ENCODE measurements at places on chromosomes 12 and 14. TPM values are rescaled to one million over a fixed set of nuclear protein-coding genes. Genes with fewer than 3 reads are reported as not detected.
A peak's percentile ranks its signal among the peaks of the same experiment; 100 is the strongest.

- no peaks in the 10 kb centered on the region for H3K4me1 ChIP-seq
- no peak overlapping the region for H3K27ac ChIP-seq
- no peaks in the 10 kb centered on the region for H3K27me3 ChIP-seq
- no peak for DNase-seq
Measured at GRCh38 chr12:25025260-25025659, 76.4 kb upstream of the BCAT1 start.

- peaks cover 51% of the 10 kb centered on the region for H3K36me3 ChIP-seq
- H3K4me1 ChIP-seq = peaks cover 8% of the 10 kb centered on the region
- no peak overlapping the region for H3K4me3 ChIP-seq
- no peak for DNase-seq
Measured at GRCh38 chr12:94429191-94429590, 30.5 kb downstream of the CEP83 start.

DNA sequence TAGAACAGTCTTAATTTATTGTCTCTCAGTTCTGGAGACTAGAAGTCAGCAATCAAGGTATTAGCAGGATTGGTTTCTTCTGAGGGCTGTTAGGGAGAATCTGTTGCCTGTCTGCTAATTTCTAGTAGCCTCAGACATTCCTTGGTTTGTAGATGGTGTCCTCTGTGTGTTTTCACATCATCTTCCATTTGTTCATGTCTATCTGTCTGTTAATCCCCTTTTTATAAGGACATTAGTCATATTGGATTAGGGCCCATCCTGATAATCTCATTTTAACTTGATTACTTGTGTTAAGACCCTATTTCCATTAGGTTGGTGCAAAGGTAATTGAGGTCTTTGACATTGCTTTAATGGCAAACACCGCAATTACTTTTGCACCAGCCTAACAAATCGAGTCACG is 34.3 kb downstream of the TBC1D15 start:
- DNase-seq = no peak
- no peak overlapping the region for H3K4me3 ChIP-seq
- no peak overlapping the region for H3K27ac ChIP-seq
- peaks cover 27% of the 10 kb centered on the region for H3K36me3 ChIP-seq

DNA sequence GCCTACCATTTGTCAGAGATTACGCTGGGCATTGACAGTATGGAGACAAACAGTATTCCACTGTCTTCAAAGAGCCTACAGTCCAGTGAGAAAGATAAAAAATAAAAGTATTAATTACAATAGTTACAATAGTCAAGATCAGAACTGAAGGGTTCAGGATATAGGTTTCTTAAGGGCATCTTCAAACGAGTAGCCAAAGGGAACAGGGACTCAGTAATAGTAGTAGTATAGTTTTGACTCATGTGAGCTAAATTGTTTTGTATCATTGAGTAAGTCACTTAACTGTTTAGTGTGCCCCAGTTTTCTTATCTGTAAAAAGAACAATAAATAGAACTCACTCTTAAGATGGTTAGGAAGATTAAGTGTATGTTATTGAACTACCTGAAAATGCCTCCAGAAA is 123.6 kb downstream of the METTL25 start:
- H3K27me3 ChIP-seq = no peaks in the 10 kb centered on the region
- no peaks in the 10 kb centered on the region for H3K4me1 ChIP-seq
- no peak overlapping the region for H3K27ac ChIP-seq

DNA sequence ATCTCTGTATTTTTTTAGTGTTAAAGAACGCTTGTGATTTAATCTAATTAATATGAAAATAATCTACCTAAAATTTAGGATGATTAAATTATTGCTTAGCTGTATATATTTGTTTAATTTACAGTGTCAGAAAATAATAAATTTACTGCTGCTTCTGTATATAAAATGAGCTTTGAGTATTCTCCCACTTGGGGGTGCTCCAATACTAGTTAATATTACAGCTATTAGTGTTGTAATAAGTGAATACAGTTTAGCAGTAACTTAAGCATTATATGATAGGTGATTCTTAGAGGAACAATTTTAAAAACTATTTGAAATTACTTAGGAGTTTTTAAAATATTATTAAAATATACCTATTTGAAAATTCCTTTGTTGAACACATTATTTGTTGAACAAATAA is 62.2 kb downstream of the PAPOLA start:
- no peaks in the 10 kb centered on the region for H3K27me3 ChIP-seq
- no peak overlapping the region for H3K4me3 ChIP-seq
- DNase-seq = no peak
- no peak overlapping the region for H3K27ac ChIP-seq
- peaks cover 18% of the 10 kb centered on the region for H3K36me3 ChIP-seq

- no peak for DNase-seq
- no peak overlapping the region for H3K4me3 ChIP-seq
- no peak overlapping the region for H3K27ac ChIP-seq
- no peaks in the 10 kb centered on the region for H3K36me3 ChIP-seq
Measured at GRCh38 chr14:87492561-87492960, 500.4 kb downstream of the GALC start.

- H3K27ac ChIP-seq = no peak within 1 kb of the TSS
- no peak within 1 kb of the TSS for H3K4me3 ChIP-seq
- H3K4me1 ChIP-seq = no peaks in the 10 kb centered on the region
- no peaks in the 10 kb centered on the region for H3K27me3 ChIP-seq
- H3K36me3 ChIP-seq = peaks cover 40% of the 10 kb centered on the region
Measured at GRCh38 chr12:9971181-9971580, at the start of gene CLEC12A. Gene CLEC12A (plus strand): TSS chr12:9971409. CDS start chr12:9971597, 188 bp downstream.

DNA sequence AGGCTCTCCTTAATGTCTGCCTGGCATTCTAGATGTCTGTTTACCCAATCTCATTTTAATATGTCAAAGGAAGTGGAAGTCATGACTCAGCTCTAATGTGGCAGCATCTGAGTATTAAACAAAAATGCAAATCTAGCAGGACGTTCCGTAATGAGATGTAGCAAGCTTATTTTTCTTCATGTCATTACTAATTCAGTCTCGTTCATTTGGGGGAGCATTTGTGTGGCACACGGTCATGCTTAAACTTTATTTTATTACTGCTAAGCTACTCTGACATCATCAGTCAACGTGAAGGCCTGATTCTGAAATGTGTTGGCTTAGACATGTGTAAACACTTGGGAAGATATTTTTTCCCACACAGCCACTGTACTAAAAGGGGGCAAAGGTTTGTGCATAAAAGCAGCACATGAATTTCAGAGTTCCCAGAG is 326.7 kb upstream of the TMPO start:
- no peaks in the 10 kb centered on the region for H3K27me3 ChIP-seq
- no peaks in the 10 kb centered on the region for H3K36me3 ChIP-seq
- no peak overlapping the region for H3K27ac ChIP-seq
- no peak for DNase-seq

- no peak for DNase-seq
- no peaks in the 10 kb centered on the region for H3K36me3 ChIP-seq
- H3K4me1 ChIP-seq = no peaks in the 10 kb centered on the region
Measured at GRCh38 chr14:100910888-100911664, 7.6 kb upstream of the RTL1 start.

DNA sequence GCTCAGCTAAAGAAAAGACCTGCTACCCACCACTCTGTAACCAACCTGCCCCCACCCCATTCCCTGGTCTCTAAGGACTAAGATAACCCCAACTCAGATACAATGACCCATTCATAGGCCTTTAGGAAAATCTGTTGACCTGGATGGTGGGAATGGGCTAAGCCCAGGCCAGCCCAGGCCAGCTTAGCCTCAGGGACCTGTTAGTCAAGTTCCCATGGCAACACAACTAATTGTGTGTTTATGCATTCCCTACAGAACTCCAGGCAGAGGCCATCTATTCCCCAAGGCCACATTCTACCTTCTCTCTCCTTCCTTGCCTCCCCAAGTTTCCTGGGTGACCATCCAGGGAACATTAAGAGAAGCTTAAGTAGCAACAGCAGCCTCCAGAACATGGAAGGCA is 16.1 kb upstream of the KRT8 start:
- no peak overlapping the region for H3K27ac ChIP-seq
- H3K36me3 ChIP-seq = no peaks in the 10 kb centered on the region
- H3K4me3 ChIP-seq = no peak overlapping the region
- peaks cover 10% of the 10 kb centered on the region for H3K27me3 ChIP-seq
- peaks cover 3% of the 10 kb centered on the region for H3K4me1 ChIP-seq

DNA sequence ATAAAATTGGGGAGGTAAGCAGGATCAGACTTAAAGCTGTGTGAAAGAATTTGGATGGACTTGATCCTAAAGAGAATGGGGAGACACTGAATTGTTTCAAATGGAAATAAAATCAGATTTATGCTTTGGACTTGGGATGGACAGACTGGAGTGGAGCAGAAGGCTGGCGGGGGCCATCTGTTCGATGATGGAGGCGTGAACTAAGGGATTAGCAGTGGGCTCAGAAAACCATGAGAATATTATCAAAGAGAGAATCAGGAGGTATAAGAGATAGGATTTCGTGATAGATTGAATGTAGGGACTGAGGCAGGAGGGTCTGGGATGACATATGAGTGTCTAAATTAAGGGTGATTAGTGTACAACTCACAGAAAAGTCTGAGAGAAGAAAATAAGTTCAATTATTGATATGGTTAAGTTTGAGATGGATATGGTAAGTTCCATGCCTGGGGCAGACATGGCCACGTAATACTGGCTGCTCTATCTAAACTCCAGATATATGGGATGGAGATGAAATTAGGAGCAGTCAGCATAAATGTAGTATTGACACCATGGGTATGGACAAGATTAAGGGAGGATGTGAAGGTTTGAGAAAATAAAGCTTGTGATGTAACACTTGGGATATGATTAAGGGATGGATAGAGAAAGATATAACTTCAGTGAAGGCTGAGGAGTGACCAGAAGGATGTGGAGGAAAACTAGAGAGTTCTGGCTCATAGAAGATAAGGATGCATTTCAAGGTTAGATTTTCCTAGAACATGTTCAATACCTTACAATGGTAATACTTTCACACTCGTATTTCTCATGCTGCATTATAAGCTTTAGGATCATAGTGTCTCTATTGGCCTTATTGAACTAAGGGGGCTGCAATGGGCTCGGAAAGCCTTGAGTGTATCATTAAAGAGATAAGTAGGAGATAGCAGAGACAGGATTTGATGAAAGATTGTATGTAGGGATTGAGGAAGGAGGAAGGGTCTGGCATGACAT is 1.0 kb upstream of the TSSK4 start:
- peaks cover 79% of the 10 kb centered on the region for H3K36me3 ChIP-seq
- no peak overlapping the region for H3K27ac ChIP-seq
- no peak overlapping the region for H3K4me3 ChIP-seq
- no peaks in the 10 kb centered on the region for H3K27me3 ChIP-seq

GRCh38 chr12:128974881-128975280 is 121.6 kb downstream of the GLT1D1 start:
- no peak overlapping the region for H3K27ac ChIP-seq
- no peaks in the 10 kb centered on the region for H3K36me3 ChIP-seq
- no peak overlapping the region for H3K4me3 ChIP-seq
- H3K27me3 ChIP-seq = peaks cover 7% of the 10 kb centered on the region
- no peaks in the 10 kb centered on the region for H3K4me1 ChIP-seq
- DNase-seq = no peak

GRCh38 chr14:102479777-102480176 is 29.8 kb downstream of the ANKRD9 start:
- H3K4me3 ChIP-seq = peak overlapping the region; percentile 28
- peak overlapping the region; percentile 56 for H3K27ac ChIP-seq
- H3K4me1 ChIP-seq = peaks cover 5% of the 10 kb centered on the region
- no peak for DNase-seq
- H3K36me3 ChIP-seq = peaks cover 10% of the 10 kb centered on the region
- H3K27me3 ChIP-seq = no peaks in the 10 kb centered on the region

GRCh38 chr12:8455727-8456360 is at the start of gene CLEC6A:
Gene CLEC6A (plus strand): TSS chr12:8455962. CDS start chr12:8456112, 150 bp downstream.
- H3K27ac ChIP-seq = no peak within 1 kb of the TSS
- DNase-seq = no peak
- H3K27me3 ChIP-seq = peaks cover 51% of the 10 kb centered on the region
- no peak within 1 kb of the TSS for H3K4me3 ChIP-seq

DNA sequence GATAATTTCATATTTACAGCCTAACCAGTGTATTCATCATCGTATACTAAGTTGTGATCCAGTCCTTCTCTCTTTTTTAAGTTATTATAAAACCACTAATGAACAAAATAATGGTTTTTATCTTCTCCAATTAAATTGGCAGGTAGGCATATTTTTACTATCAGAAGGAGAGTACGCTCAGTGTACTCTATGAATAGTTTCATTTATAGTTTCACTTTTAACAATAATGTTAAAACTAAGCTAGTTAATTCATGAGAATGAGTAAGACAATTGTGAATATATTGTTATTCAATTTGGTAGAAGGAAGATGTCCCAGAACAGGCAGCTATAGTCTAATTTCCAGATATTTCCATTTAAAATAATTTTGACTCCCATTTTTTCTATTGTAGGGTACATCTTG is 277.1 kb downstream of the RASSF9 start:
- no peaks in the 10 kb centered on the region for H3K4me1 ChIP-seq
- DNase-seq = no peak
- no peaks in the 10 kb centered on the region for H3K36me3 ChIP-seq
- no peaks in the 10 kb centered on the region for H3K27me3 ChIP-seq

DNA sequence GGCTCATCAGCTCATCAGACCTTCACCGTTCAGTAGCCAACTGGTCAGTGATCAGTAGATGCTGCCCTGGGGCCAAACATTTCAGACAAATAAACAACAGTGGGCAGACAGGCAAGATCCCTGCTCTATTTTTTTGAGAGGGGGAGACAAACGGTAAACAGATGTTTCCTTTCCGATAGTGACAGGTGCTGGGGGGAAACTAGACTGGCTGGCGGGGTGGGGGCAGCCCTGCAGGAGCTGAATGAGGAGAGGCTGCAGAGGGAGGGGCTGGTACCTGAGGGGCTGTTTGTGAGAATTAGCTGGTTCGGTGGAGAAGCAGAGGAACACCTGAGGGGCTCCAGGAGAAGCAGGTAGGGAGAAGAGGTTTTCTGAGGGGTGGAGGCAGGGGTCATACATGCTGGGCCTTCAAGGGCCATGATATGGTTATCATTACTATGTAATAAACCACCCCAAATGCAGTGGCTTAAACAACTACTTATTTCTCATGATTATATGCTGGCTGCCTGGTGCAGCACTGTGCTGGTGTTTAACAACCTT is 8.2 kb upstream of the GOLGA3 start:
- peak overlapping the region; percentile 89 for H3K27ac ChIP-seq
- H3K4me3 ChIP-seq = peak overlapping the region; percentile 86
- H3K27me3 ChIP-seq = no peaks in the 10 kb centered on the region
- peaks cover 38% of the 10 kb centered on the region for H3K4me1 ChIP-seq
- peaks cover 43% of the 10 kb centered on the region for H3K36me3 ChIP-seq

DNA sequence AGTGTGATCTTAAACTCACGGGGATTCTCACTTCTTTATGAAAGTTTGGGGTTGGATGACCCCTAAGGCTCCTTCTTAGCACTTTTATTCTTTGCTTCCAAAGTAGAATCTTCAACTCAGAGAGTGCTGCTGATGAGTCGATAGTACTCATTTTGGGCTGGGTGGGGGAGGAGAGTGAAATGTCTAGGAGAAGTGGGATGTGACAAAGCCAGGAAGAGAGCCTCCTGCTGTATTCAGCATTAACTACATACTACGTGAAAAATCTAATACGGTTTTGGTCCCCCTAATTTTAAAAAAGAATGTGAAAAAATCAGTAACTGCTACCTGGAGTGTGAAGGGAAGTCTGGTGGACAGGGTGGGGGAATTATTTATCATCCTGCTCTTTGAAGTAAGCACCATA is 148.3 kb downstream of the SAMD4A start:
- H3K27ac ChIP-seq = no peak overlapping the region
- peaks cover 21% of the 10 kb centered on the region for H3K4me1 ChIP-seq
- peaks cover 15% of the 10 kb centered on the region for H3K36me3 ChIP-seq
- H3K4me3 ChIP-seq = no peak overlapping the region

The PALS1 gene
- total RNA-seq = 10.2 TPM

The CMA1 gene
- 0.51 TPM for total RNA-seq

The CD4 gene
- 2.6 TPM for total RNA-seq

The PDZRN4 gene
- not detected for total RNA-seq

The GALNT6 gene
- total RNA-seq = 31.0 TPM

The DIO3 gene
- not detected for total RNA-seq

The DHRS2 gene
- total RNA-seq = 0.17 TPM

The KLHL33 gene
- 3.4 TPM for total RNA-seq

All from activated naive CD8-positive, alpha-beta T cell treated with anti-CD3 and anti-CD28 coated beads, Interleukin-2, amount 10 ng/mL, durations not matched to agents 7 days and 5 days (primary cell).